Activated CD4-positive, alpha-beta T cell treated with anti-CD3 and anti-CD28 coated beads, Interleukin-2, amount 50 U/mL, for 24 hours (primary cell): ENCODE measurements at places on chromosomes 4 and X.
A peak's percentile ranks its signal among the peaks of the same experiment; 100 is the strongest.

DNA sequence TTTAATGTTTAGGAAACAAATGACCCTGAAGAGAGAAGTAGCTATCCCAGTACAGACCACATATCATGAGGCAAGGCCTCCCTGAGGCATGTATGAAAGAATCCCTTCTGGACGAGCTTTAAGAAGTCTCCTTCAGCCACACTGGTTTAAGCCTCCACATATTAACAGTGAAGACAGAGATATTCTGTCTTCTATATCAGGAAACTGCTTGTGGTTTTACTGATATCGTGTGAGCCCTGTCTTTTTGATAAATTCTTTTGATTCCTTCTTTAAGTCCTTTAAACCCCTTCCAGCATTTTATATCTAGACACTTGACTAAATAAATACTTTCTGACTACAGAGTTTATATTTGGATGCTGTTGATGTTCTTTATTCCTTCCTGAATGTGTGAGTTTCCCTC, 45.9 kb upstream of the GPC4 start:
- DNase-seq: no peak

GRCh38 chr4:99593781-99594641, 19.4 kb downstream of the MTTP start:
- DNase-seq: no peak

- no peak for DNase-seq
These were observed 34.7 kb upstream of the AREG start for GRCh38 chr4:74410272-74410671.

GRCh38 chr4:105150503-105150902, 3.8 kb downstream of the TET2 start:
- DNase-seq: no peak

DNA sequence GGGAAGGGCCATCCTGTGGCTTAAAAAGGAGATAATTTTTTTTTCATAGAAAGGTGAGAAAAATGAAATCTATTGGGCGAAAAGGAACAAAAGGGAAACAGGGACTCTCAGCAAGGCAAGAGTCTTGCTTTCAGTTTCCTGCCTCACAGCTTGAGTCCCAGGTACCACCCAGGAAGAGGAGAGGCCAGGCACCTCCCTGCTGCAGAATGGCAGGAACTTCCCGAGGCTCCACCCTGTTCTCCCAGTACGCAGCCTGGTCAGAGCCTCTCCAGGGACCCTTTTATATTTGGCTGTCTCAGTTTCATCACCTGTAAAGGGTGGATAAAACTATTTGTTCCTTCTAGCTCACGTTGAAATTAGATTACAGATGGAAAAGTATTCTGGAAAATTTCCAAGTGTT, 33.8 kb downstream of the UCHL1 start:
- no peak for DNase-seq

GRCh38 chr4:72112514-72113156, 80.8 kb downstream of the NPFFR2 start:
- DNase-seq: peak; percentile 25

DNA sequence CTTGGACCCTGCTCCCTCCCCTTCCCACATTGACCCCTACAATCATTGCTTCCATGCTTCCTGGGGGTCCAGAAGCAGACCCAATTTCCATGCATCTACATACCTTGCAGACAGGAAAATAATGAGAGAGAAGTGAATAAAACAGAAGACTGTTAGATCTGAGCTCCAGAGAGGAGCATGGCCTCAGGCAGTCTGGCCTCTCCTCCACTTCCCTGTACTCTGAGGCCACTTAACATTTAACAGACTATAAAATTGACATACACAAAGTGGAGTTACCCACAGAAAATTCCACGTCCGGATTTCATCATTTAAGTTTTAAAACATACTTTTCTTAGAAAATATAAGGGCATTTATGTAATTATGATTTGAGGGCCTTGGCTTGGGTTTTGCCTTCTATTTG, 2.1 kb upstream of the PRSS12 start:
- DNase-seq: no peak

GRCh38 chr4:76036855-76037254, 985 bp upstream of the CXCL11 start:
- DNase-seq: no peak

DNA sequence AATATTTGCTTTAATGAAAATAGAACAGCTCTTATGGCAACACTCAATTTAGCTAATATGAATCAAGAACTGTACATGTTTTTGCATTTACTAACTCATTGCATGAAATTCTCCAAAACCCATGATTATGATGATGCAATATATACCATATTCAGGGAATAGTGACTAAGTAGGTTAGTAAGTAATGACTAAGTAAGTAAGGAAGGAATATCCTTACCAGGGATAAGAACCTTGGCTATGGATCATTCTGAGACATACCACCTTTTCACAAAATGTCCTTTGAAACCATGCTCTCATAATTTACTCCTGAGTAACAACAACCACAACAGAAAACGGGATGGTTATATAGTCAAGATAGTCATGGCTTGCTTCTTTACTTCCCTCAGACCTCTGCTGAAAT, 1513.0 kb downstream of the STIM2 start:
- no peak for DNase-seq

GRCh38 chr4:185761352-185762235, 50.4 kb downstream of the SORBS2 start:
- DNase-seq: no peak

GRCh38 chr4:89162496-89162895, 51.2 kb downstream of the TIGD2 start:
- no peak for DNase-seq

GRCh38 chrX:119763181-119763580, 4.8 kb downstream of the SOWAHD start:
- no peak for DNase-seq

DNA sequence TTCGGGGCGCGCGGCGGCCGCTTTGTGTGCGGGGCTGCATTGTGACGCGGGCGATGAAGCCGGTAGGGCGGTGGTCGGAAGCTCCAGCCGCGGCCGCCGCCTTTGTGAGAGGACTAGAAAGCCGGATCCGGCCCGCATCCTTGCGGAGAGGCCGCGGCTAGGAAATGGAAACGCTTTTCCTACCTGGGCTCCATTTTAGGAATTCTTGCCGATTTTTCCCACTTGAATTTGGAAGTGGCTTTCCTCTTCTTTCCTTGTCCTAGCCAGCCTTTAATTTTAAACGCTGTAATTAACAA, 708 bp downstream of the TMSB4X start:
- no peak for DNase-seq

GRCh38 chr4:38290366-38290765, 330.2 kb downstream of the PTTG2 start:
- no peak for DNase-seq

GRCh38 chrX:404656-405055, 17.9 kb upstream of the PPP2R3B start:
- no peak for DNase-seq

DNA sequence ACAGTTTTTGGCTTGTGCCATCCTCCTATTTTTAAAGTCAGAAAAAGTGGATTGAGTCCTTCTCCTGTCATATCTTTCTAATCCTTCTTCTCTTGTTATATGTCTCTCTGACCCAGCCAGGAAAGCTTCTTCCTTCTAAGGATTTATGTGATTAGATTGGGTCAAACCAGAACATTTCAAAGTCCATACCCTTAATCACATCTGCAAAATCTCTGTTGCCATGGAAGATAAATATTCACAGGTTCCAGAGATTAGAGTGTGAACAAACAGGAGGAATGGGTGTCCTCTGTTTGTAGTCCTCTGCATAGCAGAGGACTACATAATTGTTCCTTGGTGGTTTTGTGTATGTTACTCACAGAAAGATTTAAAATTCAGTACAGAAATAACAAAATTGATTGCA, 421.2 kb downstream of the EPHA5 start:
- DNase-seq: no peak

GRCh38 chr4:148540622-148541326, 98.6 kb upstream of the NR3C2 start:
- DNase-seq: no peak

DNA sequence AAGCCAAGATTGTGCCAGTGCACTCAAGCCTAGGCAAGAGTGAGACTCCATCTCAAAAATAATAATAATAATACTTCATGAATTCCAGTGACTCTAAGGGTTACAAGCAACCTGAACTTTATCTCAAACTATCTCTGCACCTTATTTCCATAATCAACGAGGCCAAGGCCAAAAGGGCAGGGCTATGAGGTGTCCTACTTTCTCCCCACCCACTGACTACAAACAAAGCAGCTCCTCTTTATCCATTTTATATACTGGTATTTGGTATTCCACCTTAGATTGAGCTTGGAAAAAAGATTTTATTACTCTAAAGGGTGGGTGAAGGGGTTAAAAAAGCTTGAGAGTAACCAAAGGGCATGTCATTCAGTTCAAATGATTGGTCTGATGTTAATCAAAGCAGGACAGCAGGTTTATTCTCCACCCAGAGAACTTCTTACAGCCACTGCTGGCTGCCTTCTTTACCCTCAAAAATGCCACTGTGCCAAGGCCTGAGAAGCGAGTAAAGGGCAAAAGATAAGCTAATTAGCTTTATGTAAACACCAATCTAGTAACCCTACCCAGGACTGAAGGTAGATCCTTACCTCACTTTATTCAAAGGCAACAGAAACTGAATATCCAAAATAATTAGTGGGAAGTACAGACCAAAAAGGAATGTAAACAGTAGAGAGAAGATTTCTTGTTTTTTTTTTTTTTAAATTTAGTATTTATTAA, 28.2 kb downstream of the APOO start:
- DNase-seq: no peak

GRCh38 chr4:152278505-152279233, 257.2 kb downstream of the FBXW7 start:
- no peak for DNase-seq

DNA sequence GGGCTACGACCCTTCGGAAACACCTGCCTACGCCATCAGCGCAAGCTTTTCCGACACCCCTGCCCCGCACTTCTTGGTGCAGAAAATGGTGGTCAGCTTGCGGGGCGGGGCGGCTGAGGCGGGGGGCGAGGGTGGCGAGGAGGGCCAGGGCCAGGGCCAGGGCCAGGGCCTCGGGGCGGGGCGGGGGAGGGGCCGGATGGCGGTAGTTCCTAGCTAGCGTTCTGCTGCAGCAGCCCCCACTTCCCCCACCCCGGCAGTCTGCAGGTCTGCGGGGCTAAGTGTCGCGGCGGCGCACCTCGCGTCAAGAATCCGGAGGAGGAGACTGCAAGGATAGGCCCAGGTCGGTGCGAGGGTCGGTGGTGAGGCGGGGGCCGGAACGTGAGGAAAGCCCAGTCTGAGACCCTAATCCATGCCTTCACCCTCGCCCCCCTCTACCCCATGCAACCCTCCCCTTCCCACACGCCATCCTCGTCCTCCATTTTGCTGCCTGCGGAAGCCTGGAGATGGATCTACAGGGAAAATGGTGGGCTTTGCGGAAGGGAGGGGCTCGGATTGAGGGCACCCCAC, 600 bp downstream of the BEX4 start:
- no peak for DNase-seq

GRCh38 chrX:100090931-100091330, 319.1 kb downstream of the PCDH19 start:
- DNase-seq: no peak

GRCh38 chrX:68254738-68255645, 178.3 kb downstream of the OPHN1 start:
- DNase-seq: no peak

GRCh38 chrX:5650904-5651303, 577.8 kb downstream of the NLGN4X start:
- no peak for DNase-seq

DNA sequence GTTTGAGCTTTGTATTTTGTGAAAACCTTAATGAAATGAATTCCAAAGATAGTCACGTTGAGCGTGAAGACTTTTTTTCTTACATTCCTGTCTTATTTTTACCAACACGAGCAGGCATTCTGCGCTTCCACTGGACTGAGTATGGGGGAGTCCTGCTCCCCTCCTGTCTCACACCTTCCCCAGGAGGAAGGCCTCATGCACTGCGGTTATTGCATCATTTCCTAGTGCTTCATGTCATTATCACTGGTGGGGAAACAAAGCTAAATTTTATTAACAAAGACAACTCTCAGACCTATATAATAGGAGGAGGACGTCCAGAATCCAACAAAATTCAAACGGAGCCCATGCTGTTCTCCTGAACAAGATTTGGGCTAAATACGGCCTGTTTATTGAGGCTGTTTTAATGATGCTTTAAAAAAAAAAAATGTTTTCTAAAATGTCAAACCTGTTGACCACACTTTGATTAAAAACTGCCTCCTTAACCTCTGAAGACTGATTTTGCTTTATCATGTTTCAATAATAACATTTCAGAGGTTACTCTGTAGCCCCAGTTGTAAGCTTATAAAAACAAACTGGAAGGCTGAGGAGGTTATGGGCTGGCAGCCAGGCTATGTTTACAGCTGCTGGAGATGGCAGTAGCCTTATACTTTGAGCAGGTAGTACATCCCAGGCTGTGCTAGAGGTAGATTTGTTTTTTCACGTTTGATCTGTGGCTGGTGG, 118.0 kb downstream of the SOWAHB start:
- no peak for DNase-seq

GRCh38 chr4:3291969-3292570, 751 bp upstream of the RGS12 start:
- no peak for DNase-seq
